Lung microvascular endothelial cell (primary cell): ENCODE measurements at places on chromosomes 4 and X. TPM values are rescaled to one million over a fixed set of nuclear protein-coding genes. Genes with fewer than 3 reads are reported as not detected.

DNA sequence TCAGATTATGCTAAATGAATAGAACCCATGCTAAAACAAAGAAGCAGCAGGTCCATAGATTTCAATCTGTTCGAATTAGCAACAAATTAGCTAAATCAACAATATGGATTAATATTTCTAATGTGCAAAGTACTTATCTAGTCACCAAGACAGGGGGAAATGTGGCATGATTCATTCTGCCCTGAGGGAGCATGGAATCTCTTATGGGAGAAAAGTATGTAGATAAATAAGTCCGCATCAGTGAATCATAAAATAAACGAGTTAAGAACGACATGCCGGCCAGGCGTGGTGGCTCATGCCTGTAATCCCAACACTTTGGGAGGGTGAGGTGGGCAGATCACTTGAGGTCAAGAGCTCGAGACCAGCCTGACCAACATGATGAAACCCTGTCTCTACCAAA, 102.1 kb downstream of the ANOS1 start:
- no peak for DNase-seq

- peak; percentile 90 for DNase-seq
Observed at GRCh38 chr4:7761720-7762119, 177.9 kb downstream of the AFAP1 start.

DNA sequence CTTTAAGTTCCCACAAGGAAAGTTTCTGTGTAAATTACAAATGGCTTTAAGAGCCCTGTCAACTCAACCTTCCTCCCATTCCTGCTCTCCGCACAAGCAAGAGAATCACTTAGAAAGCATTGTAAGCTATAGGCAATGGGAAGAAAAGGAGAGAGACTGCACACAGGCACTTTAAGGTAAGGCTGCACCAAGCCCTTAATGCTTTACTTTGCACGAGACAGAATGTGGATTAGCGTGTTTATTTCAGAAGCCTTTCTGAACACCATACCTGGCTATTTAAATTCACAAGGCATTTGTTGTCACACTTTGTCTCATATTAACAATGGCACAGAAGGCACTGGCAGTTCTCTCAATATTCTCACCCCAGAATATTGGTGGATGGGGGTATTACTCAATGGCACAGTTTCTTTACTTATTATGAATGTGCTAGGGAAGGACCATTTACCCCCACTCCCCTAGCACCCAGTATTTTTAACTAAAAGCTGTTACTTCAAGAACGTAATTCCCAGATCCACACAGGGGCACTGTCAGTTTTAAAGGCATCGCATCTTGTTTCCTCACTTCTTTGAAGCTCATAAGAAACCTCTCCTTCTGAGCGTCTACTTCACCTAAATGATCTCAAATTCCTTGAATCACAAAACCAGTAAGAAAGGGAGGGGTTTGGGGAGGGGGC, 150.0 kb downstream of the MAML3 start:
- no peak for DNase-seq

DNA sequence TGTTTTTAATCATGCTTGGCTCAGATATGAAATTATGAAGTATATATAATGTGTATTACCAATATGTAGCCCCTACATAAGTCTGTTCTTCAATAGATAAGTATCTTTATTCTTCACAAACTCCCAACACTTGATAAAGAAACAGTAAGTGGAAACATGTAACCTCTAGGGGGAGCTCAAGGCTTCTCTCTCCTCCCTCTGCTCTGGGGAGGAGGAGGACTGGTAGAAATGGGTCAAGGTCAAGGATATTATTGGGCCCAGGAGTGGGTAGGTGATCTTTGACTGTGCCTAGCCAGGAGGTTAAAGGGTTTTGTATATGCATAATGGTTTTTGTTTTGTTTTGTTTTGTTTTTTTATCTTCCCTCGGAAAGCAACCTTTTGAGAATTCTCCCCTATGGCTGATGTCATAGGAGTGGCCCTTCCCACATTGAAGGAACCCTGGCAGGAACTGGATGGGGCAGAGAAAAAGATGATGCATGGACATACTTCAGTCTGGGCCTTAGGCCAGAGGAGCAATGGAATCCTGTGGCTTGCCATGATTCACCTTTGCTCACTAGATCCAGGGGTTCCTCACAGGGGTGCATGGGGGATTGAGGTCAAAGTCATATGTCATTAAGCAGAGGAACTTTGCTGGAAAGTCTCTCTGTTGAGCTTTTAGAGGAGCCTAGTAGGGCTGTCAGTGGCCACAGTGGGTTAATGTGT, 460.3 kb downstream of the MID1IP1 start:
- DNase-seq, result peak; percentile 44

DNA sequence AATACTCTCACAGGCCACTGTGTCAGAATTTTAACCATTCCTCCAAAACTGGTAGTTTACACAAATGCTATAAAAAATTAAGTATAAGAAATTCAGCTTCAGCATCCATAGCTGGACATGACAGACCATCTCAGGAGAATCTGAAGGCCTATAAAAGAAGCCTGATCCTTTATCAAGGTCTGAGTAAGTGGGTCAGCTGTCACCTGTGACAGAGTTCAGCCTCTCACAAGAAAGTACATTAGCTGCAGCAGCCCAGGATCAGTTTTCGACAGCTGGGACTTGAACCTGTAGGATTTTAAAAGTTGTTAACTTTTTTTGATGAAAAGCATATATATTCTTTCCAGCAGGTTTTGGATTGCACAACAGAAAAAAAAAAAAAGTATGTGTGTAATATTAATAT, 60.7 kb downstream of the PPP3CA start:
- DNase-seq, result no peak

- no peak for DNase-seq
Observed at GRCh38 chr4:89988268-89988667, 93.6 kb downstream of the MMRN1 start.

DNA sequence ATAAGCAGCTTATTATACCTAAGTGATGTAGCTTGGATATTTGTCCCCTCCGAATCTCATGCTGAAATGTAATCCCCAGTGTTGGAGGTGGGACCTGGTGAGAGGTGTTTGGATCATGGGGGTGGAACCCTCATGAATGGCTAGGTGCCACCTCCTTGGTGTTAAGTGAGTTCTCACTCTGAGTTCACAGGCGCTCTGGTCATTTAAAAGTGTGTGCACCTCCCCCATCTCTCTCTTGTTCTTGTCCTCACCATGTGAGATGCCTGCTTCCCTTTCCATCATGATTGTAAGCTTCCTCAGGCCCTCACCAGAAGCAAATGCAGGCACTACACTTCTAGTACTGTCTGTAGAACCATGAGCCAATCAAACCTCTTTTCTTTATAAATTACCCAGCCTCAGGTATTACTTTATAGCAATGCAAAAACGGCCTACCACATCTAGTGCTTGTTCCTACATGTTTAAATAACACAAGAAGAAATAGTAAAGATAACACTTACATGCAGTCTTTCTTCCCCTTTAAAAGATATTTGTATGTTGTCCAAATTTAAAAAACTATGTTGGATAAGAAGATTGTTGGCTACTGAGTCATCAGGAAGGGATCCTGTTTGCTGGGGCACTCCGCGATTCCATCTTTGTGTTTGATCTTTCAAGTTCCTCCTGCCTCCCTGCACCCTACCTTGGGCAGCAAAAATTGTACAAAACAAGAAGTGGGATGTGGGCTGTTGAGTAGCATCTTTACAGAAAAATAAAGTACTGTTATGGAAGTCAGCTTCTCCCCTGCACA, 29.7 kb downstream of the PPP1R2C start:
- no peak for DNase-seq

- DNase-seq, result no peak
Observed at GRCh38 chr4:77226939-77227705, 70.1 kb downstream of the CCNG2 start.

DNA sequence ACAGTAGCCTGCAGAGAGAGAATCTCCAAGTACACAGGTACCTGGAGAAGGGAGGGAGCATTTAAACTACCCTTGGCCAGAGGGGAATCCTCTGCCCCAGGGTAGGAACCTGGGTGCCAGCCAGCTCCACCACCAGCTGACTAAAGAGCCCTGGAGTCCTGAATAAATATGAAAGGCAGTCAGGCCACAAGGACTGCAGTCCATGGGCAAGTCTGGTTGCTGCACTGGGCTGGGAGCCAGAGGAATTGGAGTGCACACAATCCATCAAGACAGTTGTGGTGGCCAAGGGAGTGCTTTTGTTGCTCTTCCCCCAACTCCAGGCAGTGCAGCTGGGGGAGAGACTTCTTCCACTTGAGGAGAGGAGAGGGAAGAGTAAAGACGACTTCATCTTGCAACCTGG, 172.5 kb downstream of the HNRNPD start:
- DNase-seq, result no peak

GRCh38 chrX:38403834-38404233, 51.4 kb downstream of the OTC start:
- no peak for DNase-seq

DNA sequence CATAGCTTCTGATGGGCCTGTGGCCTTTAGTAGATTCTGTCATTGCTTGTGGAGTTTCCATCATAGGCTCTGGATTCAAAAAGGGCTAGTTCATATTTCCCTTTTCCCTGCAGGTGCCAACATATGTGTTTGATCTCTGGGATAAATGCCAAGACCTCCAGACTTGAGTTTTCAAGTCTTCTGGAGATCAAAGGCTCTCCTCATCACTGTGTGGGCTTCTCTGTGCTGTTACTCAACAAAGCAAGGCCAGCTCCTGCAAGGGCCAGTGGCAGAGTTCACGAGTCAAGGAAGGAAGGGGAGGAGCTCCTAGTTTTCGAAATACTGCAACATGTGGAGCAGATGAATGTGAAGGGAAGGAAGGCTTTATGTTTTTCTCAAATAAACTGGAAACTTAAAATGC, 62.7 kb upstream of the SCML1 start:
- peak; percentile 6 for DNase-seq

DNA sequence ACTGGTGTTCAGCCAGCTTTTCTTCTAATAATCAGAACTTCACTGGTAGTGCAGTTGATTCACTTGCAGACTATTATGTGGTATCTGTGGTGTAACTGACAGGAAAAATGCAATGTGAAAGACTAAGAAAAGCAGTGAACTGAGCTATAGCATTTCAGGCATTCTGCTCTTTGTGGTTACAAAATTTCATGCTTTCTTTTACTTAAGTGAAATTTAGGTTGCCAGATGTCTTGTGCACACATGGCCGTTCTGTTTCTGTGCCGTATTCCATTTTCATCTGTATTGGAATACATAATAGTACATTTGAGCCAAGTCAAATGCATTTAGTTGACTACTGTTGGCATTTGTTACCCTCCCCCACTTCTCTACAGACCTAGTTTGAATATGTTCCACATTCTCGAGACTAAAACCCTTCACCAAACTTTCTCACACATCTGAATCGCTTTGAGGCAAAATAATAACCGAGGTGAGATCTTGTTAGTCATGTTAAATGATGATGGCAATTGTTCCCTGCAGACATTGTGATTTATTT, 8.2 kb downstream of the RTL3 start:
- no peak for DNase-seq

DNA sequence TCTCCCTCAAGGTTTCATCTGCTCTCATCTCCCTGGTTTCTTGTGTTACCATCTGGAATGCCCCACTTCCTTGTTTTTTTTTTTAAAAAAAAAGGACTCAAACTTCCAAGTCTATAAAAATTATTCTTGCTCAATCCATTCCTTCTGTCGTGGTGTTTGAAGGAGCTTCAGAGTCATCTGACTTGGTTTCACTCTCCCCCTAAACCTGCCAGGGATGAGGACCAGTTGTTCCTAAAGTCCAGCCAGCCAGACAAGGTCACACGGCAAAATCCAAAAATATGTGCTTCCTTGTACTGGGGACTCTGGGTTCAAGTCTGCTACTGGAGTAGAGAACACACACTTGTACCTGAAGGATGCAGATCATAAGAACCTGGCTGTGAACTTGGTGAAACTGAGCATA, 84.5 kb upstream of the GPM6B start:
- no peak for DNase-seq

- DNase-seq, result no peak
Observed at GRCh38 chr4:41458689-41459088, 79.3 kb upstream of the LIMCH1 start.

DNA sequence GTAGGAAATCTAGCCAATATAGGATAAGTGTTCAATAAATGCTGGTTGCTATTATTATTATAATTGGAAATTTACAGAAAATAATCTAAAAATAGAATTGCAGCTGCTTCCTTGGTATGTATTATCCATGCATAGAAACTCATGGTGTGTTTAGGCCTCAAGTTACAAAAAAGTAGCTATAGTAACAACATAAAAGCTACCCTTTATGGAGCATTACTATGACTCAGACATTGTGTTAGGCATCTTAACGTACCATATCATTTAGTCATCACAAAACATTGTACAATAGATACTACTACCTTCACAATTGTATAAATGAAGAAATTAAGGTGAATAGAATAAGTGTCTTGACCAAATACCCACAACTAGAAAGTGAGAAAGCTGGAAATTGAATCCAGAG, 126.9 kb upstream of the NRK start:
- peak; percentile 41 for DNase-seq

DNA sequence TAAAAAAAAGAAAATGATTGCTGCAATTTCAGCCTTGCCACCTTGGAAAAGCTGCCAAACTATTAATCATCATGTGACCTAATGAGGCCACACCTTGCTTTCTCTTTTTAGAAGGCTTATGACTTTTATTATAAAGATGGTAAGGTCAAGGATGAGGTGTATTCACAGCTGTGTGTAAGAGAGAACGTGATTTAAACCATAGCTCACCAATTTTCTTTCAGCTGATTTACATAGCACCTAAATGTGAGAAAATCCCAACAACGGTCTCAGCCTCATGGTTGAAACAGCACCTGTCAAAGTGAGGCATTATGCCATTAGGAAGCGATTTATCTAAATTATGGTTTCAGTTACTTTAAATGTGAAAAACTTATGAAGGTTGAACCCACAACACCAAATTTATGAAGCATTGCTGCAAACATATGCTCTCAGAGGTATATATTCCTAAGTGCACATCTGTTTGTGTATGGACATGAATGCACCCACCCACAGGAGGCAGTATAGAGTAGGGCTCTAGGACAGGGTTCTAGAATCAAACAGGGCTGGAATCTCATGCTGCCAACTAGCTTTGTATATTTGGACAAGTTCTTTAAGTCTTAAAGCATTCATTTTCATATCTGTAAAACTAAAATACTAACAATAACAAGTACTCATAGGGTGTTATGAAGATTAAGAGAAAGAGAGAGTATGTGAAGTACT, 40.7 kb downstream of the ANXA3 start:
- DNase-seq, result no peak

- no peak for DNase-seq
Observed at GRCh38 chrX:15822922-15823321, 31.7 kb downstream of the AP1S2 start.

GRCh38 chrX:133587071-133587470, 171.8 kb upstream of the GPC4 start:
- DNase-seq, result no peak

Gene ZNF141
- 5.2 and 10.1 TPM in 2 replicates for total RNA-seq

Gene TMEM47
- 3.2 and 7.4 TPM in 2 replicates for total RNA-seq

Gene CDS1
- under 0.01 TPM in 1 of 2 replicates, not detected in the other for total RNA-seq

Gene XAGE1A
- not detected in 2 replicates for total RNA-seq

Gene DGAT2L6
- total RNA-seq, result not detected in 2 replicates

Gene TEX11
- total RNA-seq, result not detected in 2 replicates

Gene PARM1
- under 0.01 TPM in 1 of 2 replicates, not detected in the other for total RNA-seq

Gene PDE6B
- 1.7 and 7.5 TPM in 2 replicates for total RNA-seq

Gene GPRASP1
- 0.65 and 1.4 TPM in 2 replicates for total RNA-seq

Gene SLC6A8
- 2.4 TPM in 2 replicates for total RNA-seq

Gene TRMT44
- total RNA-seq, result 6.3 and 9.9 TPM in 2 replicates

Gene FAM184B
- not detected in 2 replicates for total RNA-seq

Gene HSD17B11
- 31.2 and 35.5 TPM in 2 replicates for total RNA-seq

Gene CTAG1A
- total RNA-seq, result not detected in 2 replicates

Gene COPS4
- total RNA-seq, result 73.2 and 82.6 TPM in 2 replicates

Gene OTUD6A
- total RNA-seq, result not detected in 2 replicates
